ENCODE measurements at places on chromosomes 7 and 10.
A peak's percentile ranks its signal among the peaks of the same experiment; 100 is the strongest.

- DNase-seq: no peak
Observed at GRCh38 chr7:18459484-18460245, 35.9 kb upstream of the HDAC9 start.

- DNase-seq: no peak
Observed at GRCh38 chr10:66827353-66827752, 98.5 kb upstream of the LRRTM3 start.

DNA sequence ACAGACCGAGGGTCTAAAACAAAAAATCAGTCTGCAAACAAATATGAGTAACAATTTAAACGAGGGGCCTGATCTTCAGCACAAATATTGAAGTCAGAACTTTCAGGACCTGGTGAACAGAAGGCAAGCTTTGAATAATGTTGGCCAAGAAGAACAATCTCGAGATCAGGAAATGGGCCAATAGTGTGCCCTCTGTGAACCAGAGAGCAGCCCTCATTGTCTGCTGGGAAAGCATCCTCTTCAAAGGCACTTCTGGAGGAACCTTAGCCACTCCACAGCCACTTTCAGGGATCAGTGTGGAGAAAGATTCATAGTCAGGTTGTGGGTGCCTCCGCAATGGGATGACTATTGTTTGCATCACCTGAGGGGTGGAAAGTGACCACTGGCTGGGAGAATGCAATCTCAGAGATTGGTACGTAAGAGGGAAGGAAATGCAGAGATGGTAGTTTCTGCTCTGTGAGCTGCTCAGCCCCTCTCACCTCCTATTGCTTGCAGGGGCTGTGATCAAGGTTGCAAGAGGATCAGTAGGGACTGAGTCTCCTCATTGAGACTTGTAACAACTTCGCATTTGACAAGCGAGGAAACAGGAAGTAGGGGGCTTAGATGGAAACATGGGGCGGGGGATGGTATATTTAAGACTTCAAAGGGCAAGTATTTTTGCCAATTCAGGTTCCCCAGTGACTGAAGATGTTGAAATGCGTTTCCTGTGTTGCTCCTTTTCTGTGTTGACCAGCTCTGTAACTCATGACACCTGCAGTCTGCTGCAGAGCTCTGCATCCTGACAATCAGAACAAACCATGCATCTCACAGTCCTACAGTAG, 28.4 kb upstream of the IFRD1 start:
- peak; percentile 4 for DNase-seq

DNA sequence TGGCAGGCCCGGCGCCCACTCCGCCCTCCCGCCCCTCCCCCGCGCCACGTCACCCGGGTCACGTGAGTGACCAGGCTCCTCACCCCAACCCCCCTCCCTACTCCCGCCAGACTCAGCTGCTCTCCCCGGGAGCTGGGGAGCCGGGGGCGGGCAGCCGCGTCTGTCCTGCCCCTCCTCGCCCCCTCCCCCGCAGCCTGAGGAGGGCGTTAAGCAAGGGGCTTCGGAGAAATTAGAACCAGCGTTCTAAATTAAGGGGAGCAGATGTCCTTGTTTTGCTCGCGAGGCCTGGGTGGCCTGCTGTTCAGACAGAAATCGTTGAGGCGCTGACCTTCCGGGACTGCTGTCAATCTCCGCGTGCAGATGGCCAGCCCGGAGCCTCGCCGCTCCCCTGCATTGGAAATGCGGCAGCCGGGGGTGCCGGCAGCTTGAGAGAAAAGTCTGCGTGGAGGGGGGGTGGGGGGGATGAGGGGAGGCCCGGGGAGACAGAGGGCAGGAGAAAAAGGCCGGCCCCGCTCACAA, 102.2 kb upstream of the ZNF438 start:
- DNase-seq: peak; percentile 38

DNA sequence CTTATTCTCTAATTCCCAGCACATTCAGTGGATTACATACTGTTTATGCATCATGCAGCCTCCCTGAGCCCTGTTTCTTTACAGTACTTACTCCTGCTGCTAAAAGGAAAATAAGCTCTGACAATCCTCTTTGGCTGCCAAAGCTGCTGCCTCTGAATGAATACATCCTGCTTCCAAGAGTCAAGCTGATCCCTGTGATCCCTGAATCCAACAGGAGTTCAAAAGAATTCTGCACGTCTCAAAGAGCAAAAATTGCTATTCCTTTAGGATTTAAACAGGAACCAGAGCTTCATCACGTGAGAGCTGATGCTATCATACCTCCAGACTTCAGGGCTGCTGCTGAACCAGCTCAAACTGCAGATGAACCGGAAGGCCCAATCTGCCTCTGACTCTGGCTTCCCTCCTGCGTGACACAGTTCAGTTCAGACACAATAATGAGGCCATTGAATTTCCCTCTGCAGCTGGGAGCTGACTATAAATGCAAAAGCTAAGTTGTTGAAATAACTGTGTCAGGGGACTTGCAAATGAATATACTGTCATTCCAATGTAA, 851.0 kb upstream of the PHF14 start:
- DNase-seq: no peak

DNA sequence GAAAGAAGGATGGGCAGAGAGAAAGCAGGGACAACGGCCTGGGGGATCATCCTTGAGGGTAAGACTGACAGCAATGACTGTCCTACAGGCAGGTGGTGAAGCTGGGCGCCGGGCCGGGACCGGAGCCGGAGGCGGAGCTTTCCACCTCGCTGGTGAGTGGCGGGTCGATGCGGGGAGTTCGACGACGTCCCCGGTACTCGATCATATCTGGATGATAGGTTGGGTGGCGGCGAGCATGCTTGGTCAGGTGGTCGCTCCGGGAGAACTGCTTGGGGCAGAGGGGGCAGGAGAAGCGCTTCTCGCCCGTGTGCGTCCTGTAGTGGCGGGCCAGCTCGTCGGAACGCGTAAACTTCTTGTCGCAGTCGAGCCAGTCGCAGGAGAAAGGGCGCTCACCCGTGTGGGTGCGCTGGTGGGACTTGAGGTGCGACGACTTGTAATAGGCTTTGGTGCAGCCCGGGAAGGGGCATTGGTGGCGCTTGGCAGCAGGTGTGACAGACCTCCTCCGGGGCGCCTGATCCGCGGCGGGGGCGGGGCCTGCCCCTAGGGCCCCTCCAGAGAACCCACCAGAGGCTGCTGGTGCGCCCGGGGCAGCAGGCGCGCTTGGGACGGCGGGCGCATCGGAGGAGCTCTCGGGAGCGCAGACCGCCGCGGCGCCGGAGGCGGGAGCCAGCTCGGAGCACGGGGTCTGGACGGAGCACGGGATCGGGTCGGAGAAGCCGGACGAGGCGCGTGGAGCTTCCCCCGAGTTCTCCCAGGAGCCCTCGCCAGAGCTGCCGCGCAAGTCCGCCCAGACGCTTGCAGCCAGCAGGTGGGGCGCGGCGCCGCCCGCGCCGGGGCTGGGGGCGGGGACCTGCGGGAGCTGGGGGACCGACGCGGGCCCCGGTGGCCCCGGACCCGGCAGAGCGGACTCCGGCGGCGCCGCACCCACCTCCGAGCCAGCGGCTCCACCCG, 752 bp downstream of the KLF14 start:
- DNase-seq: no peak

GRCh38 chr7:127858091-127858914, 172.9 kb downstream of the LRRC4 start:
- no peak for DNase-seq

- no peak for DNase-seq
Observed at GRCh38 chr7:156950381-156950858, 908 bp downstream of the NOM1 start.

DNA sequence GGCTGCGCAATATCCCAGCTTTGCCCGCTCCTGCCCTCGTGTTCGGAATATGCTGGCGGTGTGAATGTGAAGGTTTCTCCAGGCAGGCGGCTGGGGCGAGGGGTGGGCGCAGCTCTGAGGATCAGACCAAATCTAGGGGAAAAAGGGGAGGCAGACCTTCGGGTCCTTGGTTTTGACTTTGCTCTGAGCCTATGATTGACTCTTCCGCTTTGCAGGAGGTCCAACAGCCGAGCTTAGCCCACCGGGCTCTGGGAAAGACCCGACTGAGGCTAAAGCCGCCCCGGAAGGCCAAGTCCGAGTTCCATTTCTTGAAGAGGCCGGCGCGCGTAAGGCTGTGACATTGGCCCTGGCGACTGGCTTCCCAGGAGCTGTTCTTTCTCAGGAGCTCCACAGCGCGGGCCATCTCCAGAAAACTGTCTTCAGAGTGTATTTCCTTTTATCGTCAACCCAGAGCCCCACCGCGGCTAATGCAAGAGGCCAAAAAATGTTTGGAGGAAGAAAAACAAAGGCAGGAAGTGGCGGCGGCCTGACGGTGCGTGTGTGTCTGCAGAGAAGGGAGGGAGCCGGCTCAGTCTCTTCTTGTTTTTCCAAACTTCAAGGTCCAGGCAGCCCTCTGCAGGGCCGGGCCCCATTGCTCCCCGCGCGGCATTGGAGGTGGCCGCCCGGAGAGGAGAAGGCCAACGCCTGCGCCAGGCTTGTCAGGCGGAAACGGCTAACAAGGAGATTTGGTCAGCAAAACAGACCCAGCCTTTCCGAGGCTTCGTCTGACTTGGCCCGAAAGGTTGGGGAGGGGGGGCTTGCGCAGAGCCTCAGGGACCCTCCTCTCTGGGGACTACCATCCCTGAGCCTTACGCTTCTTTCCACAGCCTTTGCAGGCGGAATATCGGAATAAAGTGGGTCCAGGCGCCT, 3.6 kb upstream of the HOXA11 start:
- DNase-seq: no peak

GRCh38 chr10:77902159-77902558, 24.4 kb downstream of the DLG5 start:
- DNase-seq: no peak

GRCh38 chr7:106313456-106313901, 28.7 kb upstream of the NAMPT start:
- DNase-seq: no peak

DNA sequence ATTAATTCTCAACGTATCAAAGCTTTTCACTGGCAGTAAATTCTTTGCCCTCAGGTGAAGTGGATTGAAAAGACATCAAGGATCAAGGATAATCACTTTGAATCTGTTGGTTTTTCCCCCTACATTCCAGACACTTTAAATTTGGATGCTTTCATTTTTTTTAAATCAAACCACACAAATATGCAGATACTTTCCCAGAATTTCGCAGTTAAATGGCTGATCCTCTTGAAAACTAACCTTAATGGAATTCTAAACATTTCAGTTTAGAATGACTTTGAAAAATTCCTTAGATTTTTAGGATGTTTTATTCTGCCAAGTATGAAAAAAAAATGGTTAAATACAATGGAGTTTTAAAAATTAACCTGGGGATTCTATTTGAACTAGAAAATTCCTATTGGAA, 325.9 kb downstream of the GFRA1 start:
- no peak for DNase-seq

DNA sequence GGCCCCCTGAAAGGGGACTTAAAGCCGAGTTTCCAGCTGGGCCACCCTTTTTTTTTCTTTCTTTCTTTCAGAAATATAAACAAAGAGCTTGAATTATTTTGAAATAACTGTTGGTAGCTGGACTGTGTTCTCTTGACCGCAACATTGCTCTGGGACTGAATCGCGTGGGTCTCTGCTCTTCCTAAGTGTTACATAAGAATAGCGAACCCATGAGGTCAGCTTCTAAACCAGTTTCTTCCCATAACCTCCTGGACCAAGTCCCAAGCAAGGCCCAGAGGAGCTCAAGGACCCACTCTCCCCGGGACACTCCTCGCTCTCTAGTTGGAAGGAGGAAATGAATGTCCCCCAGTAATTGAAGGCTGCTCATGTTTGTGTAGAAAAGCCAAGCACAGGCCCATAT, 91.1 kb downstream of the CXCL12 start:
- no peak for DNase-seq

DNA sequence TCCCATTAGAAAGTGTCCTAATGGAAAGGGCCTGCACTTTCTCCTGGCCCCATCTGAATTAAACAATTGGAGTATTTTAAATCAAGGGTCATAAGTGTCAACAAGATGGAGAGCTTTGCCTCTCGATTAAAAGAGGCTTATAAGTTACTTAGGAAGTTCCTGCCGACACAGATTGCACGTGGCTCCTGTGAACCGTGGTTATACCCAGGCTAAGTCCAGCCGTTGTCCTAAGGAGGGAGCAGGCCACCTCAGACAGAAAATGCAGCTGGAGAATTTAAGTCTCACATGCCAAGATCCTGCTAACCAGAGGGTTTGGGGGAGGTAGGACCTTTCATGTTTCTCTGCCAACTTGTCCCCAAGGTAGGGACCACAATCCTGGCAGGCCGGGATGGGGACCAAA, 626.5 kb upstream of the GALNT17 start:
- no peak for DNase-seq

- no peak for DNase-seq
Observed at GRCh38 chr7:24723178-24723530, 34.1 kb downstream of the GSDME start.

DNA sequence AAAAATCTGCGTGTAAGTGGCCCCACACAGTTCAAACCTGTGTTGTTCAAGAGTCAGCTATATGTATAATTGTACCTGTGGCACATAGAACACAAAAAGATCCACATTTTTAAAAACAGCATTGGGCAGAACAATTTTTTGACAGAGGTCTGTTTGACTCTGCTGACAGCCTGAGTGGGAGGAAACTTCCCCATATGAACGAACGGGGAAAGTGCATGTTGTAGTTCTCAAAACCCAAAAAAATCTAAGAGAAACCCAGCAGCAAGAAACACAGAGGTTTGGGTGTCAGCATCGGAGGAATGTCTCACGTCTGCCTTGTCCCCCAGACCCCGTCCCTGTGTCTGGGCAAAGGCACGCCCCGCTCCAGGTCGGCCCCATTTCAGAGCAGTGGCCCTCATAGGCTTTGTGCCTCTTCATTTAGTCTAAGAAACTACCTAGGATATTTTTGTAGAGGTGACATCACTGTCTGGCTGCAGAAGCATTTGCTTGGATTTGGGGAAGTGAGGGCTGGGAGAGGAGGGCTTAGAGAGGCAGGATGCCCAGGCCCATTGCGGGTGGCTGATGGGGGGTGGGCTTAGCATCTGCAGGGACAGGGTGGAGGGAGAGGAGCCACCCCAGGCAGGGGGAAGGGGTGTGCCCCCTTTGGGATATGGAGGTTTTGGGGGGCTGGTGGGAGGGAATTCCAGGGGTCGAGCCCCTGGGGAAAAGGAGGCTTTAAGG, 11.0 kb downstream of the CUX1 start:
- no peak for DNase-seq

- no peak for DNase-seq
Observed at GRCh38 chr7:100720671-100721504, 620 bp downstream of the EPO start.

- DNase-seq: peak; percentile 64
Observed at GRCh38 chr7:101173752-101174244, 6.3 kb downstream of the NAT16 start.

GRCh38 chr7:37068902-37069301, 344.6 kb upstream of the AOAH start:
- DNase-seq: no peak

GRCh38 chr10:7811000-7811399, 7.3 kb upstream of the TAF3 start:
- DNase-seq: no peak

Data from CD4-positive, alpha-beta memory T cell (primary cell).